Activated T-helper 17 cell treated with anti-CD3 and anti-CD28 coated beads, Interleukin-2, amount 50 U/mL, for 72 hours (primary cell): ENCODE measurements at places on chromosomes 4 and X. TPM values are rescaled to one million over a fixed set of nuclear protein-coding genes. Genes with fewer than 3 reads are reported as not detected.

The CTAG1B gene
- total RNA-seq: not detected

The ASMT gene
- total RNA-seq: 2.0 TPM

The MAGEB17 gene
- not detected for total RNA-seq

The MAGEA8 gene
- not detected for total RNA-seq

- H3K36me3 ChIP-seq: no peaks in the 10 kb centered on the region
- H3K4me1 ChIP-seq: no peaks in the 10 kb centered on the region
- no peak overlapping the region for H3K27ac ChIP-seq
- H3K4me3 ChIP-seq: no peak overlapping the region
- H3K27me3 ChIP-seq: no peaks in the 10 kb centered on the region
These were observed 1540.0 kb upstream of the PABPC4L start for GRCh38 chr4:135741583-135741982.
